NCI-H2227 treated with DMSO at 0.1 percent for 48 hours (cell line): ENCODE measurements at places on chromosomes 1 and 21.
A peak's percentile ranks its signal among the peaks of the same experiment; 100 is the strongest.

GRCh38 chr21:41506611-41507520 is 1.1 kb downstream of the TMPRSS2 start:
- DNase-seq, result no peak

DNA sequence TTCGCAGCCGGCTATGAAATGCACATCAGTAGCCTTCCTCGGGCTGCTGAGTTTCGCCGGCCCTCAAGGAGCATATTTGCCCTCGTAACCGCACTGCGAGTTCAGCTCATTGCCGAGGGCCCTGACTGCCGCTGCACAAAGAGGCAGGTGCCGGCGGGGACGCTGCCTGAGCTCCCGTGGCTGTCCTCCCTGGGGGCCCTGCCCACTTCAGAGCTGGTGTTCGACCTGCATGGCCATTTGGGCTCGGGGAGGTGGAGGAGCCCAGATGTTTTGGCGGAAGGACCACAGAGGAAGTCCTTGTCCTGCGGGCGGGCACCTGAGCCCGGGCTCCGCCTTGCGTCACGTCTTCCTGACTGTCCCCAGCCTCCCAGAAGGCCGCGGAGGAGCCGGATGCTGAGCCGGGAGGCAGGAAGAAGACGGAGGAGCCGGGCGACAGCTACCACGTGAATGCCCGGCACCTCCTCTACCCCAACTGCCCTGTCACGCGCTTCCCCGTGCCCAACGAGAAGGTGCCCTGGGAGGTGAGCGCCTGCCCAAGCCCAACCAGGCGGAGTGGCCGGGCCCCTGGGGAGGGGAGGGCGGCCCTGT is 29.9 kb upstream of the LRRC3 start:
- no peak for DNase-seq

DNA sequence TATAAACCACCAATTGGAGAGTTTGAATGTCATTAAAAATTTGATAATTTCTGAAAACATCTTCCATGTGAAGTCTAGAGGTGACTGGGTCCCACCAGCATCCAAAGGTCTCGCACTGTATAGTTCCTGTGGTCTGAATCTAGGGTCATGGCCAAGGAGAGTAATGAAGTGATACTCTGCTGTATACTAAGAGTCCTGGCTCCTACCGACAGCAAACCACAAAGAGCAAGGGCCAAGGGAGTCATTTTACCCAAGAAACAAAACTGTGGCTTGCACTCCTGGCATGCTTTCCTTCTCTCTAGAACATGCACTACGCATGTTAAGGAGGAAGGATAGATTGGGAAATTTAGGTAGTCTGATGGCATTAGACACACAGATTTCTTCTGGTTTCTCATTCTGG is 115.6 kb downstream of the BRINP2 start:
- DNase-seq, result no peak

DNA sequence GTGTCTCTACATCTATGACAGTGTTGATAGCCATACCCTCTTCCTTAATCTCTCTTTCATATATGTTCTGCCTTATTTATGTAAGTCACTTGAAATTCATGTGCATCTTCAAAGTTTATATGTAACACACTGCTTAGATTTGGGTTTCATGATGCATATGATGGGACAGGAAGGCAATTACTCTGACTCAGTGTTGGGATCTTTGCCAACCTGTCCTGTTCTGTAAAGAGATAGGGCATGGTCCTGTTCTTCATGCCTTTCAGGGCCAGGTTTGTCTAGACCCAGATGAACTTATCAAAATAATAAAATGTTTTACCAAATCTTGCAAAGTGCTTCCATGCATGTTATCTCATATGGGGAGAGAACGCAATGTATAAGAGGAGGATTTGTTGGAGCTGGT is 69.5 kb downstream of the TMPRSS15 start:
- DNase-seq, result no peak

DNA sequence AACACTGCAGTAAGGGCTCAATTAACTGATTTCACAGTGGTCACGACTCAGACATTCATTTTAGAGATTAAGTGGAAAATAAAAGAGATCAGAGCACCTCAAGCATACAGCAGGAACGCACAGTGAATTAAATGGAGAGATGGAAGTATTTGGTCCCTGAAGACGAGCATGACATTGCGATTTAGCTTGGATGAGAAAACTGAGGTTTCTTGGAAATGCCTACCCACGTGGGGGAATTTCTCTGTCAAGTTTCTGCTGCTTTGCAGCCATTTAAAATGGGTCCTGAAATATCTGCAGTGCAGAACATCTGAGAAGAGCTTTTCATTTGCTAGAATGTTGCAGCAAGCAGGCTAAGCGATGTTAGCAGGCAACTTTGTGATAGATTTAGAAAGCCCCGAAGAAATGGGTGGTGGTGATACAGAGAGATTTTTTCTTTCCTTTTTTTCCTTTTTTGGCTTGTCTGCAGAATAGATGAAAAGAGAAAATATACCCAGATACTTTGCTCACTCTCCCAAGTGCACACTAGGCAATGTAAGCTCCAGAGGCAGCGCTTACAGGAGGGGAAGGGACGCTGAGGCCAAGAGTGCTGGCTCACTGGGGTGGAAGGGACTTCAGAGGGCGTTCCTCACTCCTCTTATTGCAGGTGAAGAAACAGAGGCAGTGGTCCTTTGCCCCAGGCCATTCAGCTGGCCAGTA is 258.0 kb downstream of the KCNJ6 start:
- DNase-seq, result no peak

GRCh38 chr1:161182214-161182613 is 4.9 kb upstream of the B4GALT3 start:
- no peak for DNase-seq

DNA sequence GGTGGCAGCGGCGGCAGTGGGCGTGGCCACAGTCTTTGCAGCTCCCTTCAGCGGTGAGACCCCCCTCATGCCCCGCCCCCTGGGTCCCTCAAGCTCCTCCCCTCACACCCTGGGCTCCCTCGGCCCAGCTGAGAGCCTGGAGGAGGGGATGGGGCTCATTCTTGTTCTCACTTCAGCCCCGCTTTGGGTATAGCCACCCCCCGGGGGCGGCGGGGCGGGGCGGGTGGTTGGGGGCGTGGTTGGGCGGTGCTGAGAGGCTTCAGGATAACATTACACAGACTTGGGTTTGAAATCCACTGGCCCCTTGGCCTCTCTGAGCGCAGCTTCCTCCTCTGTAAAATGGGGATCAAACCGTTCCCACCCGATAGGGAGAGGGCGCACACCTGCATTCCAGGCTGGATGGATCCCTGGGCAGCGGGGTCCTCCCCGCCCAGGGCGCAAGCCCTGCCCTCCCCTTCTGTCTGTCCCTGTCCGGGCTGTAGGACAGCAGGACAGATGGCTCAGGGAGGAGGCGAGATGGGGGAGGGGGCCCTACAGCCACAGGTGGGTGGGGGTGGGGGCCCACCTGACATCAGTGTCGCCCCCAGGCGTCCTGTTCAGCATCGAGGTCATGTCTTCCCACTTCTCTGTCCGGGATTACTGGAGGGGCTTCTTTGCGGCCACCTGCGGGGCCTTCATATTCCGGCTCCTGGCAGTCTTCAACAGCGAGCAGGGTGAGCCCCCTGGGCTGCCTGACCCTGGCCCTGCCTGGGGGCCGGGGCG is 5.1 kb downstream of the CLCNKA start:
- DNase-seq, result no peak

- DNase-seq, result no peak
Observed at GRCh38 chr1:156848461-156849150, 10.3 kb downstream of the INSRR start.

GRCh38 chr1:156935505-156936128 is 15.2 kb downstream of the LRRC71 start:
- no peak for DNase-seq

- DNase-seq, result peak; percentile 76
Observed at GRCh38 chr1:156591432-156592157, at the start of gene NAXE. Gene NAXE, plus strand, starts transcription at chr1:156591776. Its CDS starts 29 bp downstream, at chr1:156591805.

DNA sequence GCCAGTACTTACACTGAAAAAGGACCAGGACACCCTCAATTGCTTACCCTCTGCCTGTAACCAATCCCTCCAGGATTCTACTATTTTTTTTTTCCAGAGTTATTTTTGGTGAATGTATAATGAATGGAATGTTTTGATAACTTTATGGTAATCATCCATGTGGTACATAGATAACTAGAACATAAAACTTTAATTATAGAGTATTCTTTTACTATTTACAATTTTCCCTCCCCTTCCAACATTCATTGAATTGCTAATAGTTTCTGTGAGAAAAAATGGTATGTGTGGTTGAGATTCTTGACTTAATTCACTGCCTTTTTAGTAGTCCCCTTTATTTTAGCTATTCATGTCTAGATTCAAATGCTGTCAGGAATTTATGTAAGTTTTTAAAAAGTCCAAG is 164.6 kb downstream of the CYYR1 start:
- no peak for DNase-seq

GRCh38 chr21:42079939-42080787 is 9.0 kb downstream of the UMODL1 start:
- no peak for DNase-seq
